Neural cell (in vitro differentiated cells): ENCODE measurements at places on chromosomes 3 and 15. TPM values are rescaled to one million over a fixed set of nuclear protein-coding genes. Genes with fewer than 3 reads are reported as not detected.

LRRIQ4 gene
- not detected in 2 replicates for polyA plus RNA-seq

CFAP161 gene
- not detected in 2 replicates for polyA plus RNA-seq

SEMA6D gene
- 108 TPM in 2 replicates for polyA plus RNA-seq

GOLGA8Q gene
- not detected in 2 replicates for polyA plus RNA-seq

SLC28A1 gene
- polyA plus RNA-seq: not detected in 2 replicates

PYGO1 gene
- 25.0 and 27.6 TPM in 2 replicates for polyA plus RNA-seq

KIF15 gene
- 1.2 and 5.8 TPM in 2 replicates for polyA plus RNA-seq

PTPRG gene
- 31.3 and 33.1 TPM in 2 replicates for polyA plus RNA-seq

SLC22A14 gene
- 0.16 and 0.25 TPM in 2 replicates for polyA plus RNA-seq

EPHB1 gene
- 18.7 and 19.1 TPM in 2 replicates for polyA plus RNA-seq

DUOX1 gene
- polyA plus RNA-seq: not detected in 2 replicates

CORO2B gene
- 15.1 and 17.1 TPM in 2 replicates for polyA plus RNA-seq

DNAJB8 gene
- polyA plus RNA-seq: not detected in 2 replicates

ZNF662 gene
- not detected in 2 replicates for polyA plus RNA-seq

GPD1L gene
- 18.2 and 18.6 TPM in 2 replicates for polyA plus RNA-seq

CDCP1 gene
- not detected in 2 replicates for polyA plus RNA-seq

SHC4 gene
- polyA plus RNA-seq: 4.5 and 5.0 TPM in 2 replicates

NR1I2 gene
- polyA plus RNA-seq: 0.53 and 0.72 TPM in 2 replicates

BUB1B gene
- polyA plus RNA-seq: 39.3 and 50.0 TPM in 2 replicates

TMEM212 gene
- not detected in 2 replicates for polyA plus RNA-seq

TMEM266 gene
- 17.6 and 21.5 TPM in 2 replicates for polyA plus RNA-seq

CYP8B1 gene
- polyA plus RNA-seq: not detected in 2 replicates

GPR27 gene
- polyA plus RNA-seq: 67.8 and 69.4 TPM in 2 replicates

MUC20 gene
- 1.8 and 3.0 TPM in 2 replicates for polyA plus RNA-seq

MINAR1 gene
- 2.7 and 3.1 TPM in 2 replicates for polyA plus RNA-seq

CHL1 gene
- 187 and 199 TPM in 2 replicates for polyA plus RNA-seq

DUOXA2 gene
- polyA plus RNA-seq: not detected in 2 replicates

CKMT1B gene
- 23.2 and 29.8 TPM in 2 replicates for polyA plus RNA-seq

LMAN1L gene
- polyA plus RNA-seq: 0.18 TPM in 1 of 2 replicates, not detected in the other

IGF2BP2 gene
- polyA plus RNA-seq: 46.6 and 57.8 TPM in 2 replicates

ROPN1 gene
- not detected in 2 replicates for polyA plus RNA-seq

GRAMD2A gene
- polyA plus RNA-seq: 1.9 and 3.2 TPM in 2 replicates

NR2C2 gene
- polyA plus RNA-seq: 37.5 and 40.4 TPM in 2 replicates

PROK2 gene
- 0.18 and 0.30 TPM in 2 replicates for polyA plus RNA-seq

WDR93 gene
- 0.41 TPM in 1 of 2 replicates, not detected in the other for polyA plus RNA-seq

CHAC1 gene
- polyA plus RNA-seq: 3.6 and 7.0 TPM in 2 replicates

EHD4 gene
- 0.09 and 0.34 TPM in 2 replicates for polyA plus RNA-seq

PLCH1 gene
- polyA plus RNA-seq: 12.1 and 13.5 TPM in 2 replicates

GJD2 gene
- polyA plus RNA-seq: 3.2 and 4.6 TPM in 2 replicates

DZIP1L gene
- polyA plus RNA-seq: 1.7 and 2.7 TPM in 2 replicates

KATNBL1 gene
- 140 and 158 TPM in 2 replicates for polyA plus RNA-seq

IRAK2 gene
- 0.84 and 1.1 TPM in 2 replicates for polyA plus RNA-seq

RAD18 gene
- 4.7 and 5.4 TPM in 2 replicates for polyA plus RNA-seq

CACNA1D gene
- polyA plus RNA-seq: 22.5 and 24.9 TPM in 2 replicates

GNAT1 gene
- polyA plus RNA-seq: not detected in 2 replicates

LRRN1 gene
- 24.5 and 25.8 TPM in 2 replicates for polyA plus RNA-seq

IMP3 gene
- 147 and 171 TPM in 2 replicates for polyA plus RNA-seq

MIX23 gene
- 40.8 and 87.3 TPM in 2 replicates for polyA plus RNA-seq

TMEM39A gene
- 21.1 and 31.6 TPM in 2 replicates for polyA plus RNA-seq

CEP152 gene
- 1.3 TPM in 2 replicates for polyA plus RNA-seq

KBTBD13 gene
- not detected in 2 replicates for polyA plus RNA-seq

BOC gene
- 0.53 and 3.8 TPM in 2 replicates for polyA plus RNA-seq
